Right ventricle myocardium superior (tissue), 1 donor: ENCODE measurements at places on chromosomes 2 and 18. TPM values are rescaled to one million over a fixed set of nuclear protein-coding genes. Genes with fewer than 3 reads are reported as not detected.

DNA sequence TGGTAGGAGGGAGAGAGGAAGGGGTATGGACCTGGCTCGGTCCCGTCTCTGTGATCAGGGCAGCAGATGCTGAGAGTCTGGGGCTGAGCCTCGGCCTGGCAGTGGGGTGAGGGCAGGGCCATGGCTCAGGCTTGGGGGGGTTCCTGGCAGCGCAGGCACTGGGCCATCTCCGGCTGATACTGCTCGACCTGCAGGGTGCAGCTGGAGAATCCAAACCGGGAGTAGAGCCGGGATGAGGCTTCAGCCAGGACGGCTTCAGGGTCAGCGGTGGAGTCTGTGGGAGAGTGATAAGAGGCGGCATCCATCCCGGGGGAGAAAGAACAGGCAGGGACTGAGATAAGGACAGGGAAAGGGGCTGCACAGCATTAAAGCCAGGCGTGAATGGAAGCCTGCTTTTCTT is 7.7 kb downstream of the SLC30A3 start:
- no peak for DNase-seq

- DNase-seq = peak; percentile 79
Measured at GRCh38 chr18:5294457-5295230, 882 bp downstream of the ZBTB14 start.

DNA sequence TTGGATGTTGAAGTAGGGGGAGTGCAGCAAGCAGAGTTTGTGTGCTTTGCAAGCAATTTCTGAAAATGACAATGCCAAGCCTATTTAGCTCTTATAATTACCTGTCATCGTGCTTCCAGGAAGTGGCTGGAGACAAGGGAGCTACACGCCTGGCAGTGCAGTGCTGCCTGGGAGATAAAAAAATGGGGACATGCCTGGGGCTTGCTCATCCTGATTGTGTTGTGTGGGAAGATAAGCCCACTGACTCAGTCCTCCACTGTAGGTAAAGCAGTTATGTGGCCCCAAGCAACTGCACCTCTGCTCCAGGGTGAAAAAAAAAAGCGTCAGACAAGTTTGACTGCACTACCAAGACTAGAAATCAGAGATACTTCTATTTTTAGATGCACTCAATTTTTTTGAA is 396.9 kb upstream of the NXPH2 start:
- no peak for DNase-seq

- DNase-seq = no peak
Measured at GRCh38 chr18:32629981-32630700, 142.7 kb downstream of the KLHL14 start.

Gene PLA2R1
- 3.0 TPM for total RNA-seq

Gene SLC38A11
- total RNA-seq = 0.48 TPM

DNA sequence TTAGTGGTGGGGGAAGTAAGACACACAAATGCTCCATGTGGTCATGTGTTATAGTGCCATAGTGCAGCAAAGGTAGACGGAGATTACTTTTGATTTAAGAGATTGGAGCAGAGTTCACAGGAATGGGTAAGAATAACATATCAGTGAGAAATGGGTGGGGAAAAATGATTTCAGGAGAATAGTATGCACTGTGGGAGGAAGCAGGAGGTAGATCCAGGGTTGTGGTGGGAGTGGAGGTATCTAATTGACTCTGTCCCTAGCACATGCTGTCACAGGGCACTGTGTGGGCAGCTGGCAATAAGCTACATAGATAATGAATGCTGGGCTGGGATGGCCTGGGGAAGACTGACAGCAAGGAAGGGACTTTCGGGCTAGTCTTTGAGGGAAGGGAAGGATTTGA is 65.3 kb downstream of the STAT1 start:
- DNase-seq = no peak

DNA sequence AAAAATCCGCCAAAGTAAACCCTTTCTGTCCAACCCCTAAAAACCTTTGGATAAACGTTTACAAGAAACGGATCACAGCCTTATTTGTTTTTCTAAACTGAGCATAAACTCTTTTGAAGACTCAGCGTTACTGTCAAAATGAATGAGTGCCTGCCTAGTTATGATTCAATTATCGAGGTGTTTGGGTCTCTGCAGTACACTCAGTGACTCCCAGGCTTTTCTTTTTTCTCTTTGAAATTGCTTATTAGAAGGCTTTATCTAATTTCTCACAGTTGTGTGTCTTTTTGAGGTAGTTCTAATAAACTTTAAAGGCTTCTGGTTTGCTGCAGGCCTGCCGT is 663 bp downstream of the RHBDD1 start:
- no peak for DNase-seq

Gene PROKR1
- not detected for total RNA-seq

DNA sequence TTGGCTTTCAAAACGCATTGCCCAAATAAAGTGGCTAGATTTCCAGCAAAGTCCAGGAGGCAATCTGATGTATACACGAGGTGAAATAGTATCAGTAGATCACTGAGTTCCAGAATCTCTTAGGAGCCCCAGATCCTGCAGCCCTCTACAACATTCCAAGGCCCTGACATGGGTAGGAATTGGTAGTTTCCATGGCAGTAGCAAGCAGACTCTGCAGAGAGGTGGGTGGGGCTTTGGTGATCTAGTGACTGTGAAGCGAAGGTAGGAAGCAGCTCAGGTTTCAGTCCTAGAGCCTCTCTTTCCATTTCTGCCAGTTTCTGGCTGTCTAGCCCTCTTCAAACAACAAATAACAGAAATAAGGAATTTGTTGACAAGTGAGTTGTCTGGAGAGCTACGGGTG is 13.8 kb upstream of the SGPP2 start:
- no peak for DNase-seq

GRCh38 chr2:60441800-60442199 is 111.7 kb downstream of the BCL11A start:
- DNase-seq = no peak

DNA sequence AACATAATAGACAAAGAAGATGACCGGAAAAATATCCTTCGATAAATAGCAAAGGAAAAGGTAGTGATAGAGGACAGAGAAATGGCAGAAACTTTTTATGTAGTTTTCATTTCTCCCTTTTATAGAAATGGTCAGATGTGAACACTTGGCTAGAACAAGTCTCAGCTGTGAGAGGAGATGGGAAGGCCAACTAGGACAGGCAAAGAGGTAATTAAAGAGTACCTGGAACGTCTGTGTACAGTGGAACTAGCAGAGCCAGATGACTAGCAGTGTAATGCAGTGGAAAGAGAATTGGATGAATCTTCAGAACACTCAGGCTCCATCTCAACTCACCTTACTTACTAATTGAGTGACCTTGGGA is 69.2 kb downstream of the NABP1 start:
- DNase-seq = no peak

DNA sequence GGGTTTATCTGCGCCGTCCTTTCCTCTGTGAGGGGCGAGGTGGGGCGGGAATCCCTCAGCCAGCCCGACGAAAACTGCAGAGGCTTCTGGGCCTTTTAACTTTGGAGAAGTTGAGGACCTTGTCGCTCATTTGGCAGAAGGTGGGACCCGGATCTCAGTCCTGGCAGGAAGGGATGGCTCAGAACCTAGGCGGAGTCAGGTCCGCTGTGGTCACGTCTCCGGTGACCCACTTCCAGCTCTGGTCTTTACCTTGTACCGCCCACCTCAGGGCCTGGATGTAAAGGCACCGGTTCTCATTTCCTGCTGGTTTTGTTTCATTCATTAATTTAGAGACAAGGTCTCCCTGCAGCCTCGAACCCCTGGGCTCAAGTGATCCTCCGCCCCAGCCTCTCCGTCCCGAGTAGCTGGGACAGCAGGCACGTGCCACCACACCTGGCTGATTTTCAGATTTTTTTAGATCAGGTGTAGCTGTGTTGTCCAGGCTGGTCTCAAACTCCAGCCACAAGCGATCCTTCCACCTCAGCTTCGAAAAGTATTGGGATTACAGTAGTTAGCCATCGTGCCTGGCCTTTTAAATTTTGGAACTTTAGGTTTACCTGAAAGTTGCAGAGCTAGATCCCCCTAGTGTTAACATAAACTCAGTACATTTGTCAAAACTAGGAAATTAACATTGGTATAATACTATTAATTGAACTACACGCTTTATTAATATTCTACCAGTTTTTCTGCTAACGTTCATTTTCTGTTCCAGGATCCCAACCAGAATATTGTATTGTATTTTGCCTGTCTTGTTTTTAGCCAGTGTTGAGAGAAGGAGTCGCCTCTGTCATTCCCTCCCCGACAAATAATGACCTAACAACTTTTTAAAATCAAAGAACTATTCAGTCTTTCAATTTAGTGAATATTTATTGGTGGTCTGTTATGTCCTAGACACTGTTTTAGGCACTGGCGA is 852 bp downstream of the POLI start:
- no peak for DNase-seq

Gene MC4R
- total RNA-seq = not detected

Gene DPYSL5
- total RNA-seq = not detected

DNA sequence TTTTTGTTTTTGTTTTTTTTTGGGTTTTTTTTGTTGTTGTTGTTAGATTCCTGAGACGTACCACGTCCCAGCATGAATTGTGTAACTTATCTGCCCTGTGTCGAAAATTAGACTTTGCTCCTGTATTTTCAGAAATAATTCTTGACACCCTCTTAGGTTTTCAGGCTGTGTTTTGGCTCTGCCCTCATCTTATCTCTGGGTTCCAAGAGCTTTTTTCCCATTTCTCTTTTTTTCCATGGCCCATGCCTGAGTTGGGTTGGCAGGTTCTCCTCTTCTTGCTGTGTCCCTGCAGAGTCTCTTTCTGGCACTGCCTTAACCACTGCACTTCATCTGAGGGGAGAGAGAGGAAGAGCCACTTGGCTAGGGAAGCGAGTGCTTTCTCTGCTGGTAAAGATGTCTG is 42.4 kb downstream of the CTIF start:
- no peak for DNase-seq

Gene SLC9A4
- total RNA-seq = not detected

DNA sequence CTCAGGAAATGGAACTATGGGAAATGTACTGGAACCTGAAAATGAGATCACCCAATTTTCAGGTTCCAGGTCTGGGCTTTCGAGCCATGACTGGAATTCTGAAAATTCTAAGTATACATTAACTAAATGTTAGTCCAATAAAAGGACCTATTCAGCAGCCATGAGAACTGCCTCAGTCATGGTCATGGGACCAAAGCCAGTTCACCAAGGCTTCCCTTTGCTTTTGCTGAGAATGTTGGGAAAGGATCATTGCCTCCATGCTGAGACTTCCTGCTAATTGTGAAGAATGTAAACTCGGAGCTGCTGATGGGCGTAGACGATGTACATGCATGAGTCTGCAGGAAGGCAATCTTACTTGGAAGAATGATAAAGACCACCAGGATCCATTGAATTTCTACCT is 624.4 kb upstream of the SOX11 start:
- no peak for DNase-seq

GRCh38 chr18:59881728-59882656 is 17.8 kb upstream of the PMAIP1 start:
- DNase-seq = no peak

- DNase-seq = no peak
Measured at GRCh38 chr2:207474863-207475485, 54.8 kb upstream of the CREB1 start.

DNA sequence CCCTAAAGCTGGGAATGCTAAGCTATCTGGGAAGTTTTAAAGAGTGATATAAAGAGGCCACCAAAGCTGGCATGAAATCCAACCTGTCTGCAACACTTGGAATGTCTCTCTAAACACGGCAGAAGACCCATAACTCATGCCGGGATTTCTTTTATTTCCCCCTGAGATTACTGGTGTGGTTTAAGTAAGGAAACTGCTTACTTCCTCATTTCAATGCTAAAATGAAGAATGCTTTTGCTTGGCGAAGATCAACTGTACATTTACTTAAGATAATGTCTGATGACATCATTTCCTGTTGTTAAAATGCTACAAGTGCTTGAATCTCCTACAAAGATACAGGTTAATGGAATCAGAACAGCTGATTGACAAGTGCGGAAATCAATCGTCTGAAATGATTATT is 353.8 kb upstream of the SALL3 start:
- no peak for DNase-seq

Gene SPC25
- total RNA-seq = 0.38 TPM

DNA sequence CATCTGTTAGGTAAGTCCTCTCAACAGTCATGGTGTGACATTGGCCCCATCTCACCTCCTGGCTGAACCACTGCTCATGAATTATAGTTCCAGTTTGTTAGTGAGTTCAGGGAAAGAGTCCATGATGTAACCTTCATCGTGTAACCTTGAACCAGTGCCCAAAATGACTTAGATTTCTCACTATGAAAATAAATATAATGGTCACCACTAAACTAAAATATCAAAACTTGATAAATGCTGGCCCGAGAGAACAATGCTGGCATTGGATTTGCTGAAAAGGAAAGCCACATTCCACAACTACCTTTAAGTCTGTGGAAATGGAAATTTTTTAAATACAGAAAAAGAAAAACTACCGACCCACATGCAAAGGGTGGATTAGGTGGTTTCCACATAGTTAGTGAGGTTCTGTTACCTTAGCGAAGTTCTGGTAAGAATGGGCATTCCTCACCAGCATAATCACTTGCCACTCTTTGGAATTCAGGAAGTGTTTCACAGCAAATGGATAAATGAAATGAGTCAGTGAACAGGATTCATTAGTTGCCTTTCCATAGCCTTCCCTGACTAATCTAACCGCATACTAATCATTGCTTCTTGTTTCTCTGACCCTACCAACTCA is 133.9 kb upstream of the CTAGE1 start:
- no peak for DNase-seq
